NCI-H1417 (cell line): ENCODE measurements at places on chromosomes 6 and 20.

DNA sequence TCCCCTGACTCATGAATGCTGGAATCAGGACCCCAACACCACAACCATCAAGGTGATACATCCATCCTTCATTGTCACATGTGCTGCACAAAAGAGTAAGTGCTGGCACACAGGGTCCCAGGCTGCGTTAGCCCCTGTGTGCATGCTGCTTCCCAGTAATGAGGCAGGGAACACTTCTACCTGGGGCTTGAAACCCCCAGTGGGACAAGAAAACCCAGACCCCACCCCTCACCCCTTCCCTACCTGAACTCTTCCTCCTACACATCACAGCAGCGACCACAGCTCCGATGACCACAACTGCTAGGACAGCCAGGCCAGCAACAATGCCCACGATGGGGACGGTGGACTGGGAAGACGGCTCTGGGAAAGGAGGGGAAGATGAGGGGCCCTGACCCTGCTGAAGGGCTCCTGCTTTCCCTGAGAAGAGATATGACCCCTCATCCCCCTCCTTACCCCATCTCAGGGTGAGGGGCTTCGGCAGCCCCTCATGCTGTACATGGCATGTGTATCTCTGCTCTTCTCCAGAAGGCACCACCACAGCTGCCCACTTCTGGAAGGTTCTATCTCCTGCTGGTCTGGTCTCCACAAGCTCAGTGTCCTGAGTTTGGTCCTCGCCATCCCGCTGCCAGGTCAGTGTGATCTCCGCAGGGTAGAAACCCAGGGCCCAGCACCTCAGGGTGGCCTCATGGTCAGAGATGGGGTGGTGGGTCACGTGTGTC, 2.0 kb downstream of the HLA-B start:
- no peak for DNase-seq

GRCh38 chr6:149305372-149305771, 12.1 kb upstream of the TAB2 start:
- DNase-seq: no peak

- DNase-seq: peak; percentile 65
Measured at GRCh38 chr6:118565311-118565960, 17.3 kb downstream of the PLN start.

DNA sequence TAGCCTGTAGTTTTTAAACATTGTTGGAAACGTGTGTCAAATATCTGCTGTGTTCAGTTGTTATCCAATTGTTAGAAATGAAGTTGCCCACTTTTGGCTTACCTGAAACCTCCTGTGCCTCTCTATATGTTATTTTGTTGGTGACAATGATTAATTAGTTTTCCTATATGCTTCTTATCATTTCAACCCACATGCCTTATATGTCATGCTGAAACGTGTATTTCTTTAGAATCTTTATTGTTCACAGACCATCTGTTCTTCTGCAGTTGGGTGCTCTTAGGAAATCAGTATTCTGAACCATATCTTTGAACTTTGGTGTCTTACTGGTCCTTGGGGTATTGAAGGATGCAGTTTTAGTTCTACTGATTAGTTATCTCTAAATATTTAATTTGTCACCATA, 91.2 kb upstream of the SCGN start:
- no peak for DNase-seq

GRCh38 chr6:33708516-33709204, 2.8 kb downstream of the UQCC2 start:
- peak; percentile 66 for DNase-seq

DNA sequence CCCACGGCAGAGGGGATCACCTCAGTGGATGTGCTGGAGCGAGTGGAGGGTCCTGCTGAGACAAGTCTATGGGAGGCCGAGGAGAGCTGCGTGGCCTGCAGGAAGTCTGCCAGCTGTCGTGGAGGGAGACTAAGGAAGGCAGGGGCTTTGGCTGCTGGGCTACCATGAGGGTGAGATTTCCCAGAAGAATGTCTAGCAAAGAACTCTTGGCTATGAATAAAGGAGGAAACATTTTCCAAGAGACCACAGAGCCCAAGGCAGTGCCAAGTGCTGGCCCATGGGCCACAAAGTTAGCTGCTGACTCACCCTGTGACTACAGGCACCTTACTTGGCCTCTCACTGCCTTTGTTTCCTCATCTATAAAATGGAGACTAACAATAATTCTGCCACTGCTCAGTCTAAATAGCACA, 73.4 kb downstream of the PRDM1 start:
- DNase-seq: no peak

DNA sequence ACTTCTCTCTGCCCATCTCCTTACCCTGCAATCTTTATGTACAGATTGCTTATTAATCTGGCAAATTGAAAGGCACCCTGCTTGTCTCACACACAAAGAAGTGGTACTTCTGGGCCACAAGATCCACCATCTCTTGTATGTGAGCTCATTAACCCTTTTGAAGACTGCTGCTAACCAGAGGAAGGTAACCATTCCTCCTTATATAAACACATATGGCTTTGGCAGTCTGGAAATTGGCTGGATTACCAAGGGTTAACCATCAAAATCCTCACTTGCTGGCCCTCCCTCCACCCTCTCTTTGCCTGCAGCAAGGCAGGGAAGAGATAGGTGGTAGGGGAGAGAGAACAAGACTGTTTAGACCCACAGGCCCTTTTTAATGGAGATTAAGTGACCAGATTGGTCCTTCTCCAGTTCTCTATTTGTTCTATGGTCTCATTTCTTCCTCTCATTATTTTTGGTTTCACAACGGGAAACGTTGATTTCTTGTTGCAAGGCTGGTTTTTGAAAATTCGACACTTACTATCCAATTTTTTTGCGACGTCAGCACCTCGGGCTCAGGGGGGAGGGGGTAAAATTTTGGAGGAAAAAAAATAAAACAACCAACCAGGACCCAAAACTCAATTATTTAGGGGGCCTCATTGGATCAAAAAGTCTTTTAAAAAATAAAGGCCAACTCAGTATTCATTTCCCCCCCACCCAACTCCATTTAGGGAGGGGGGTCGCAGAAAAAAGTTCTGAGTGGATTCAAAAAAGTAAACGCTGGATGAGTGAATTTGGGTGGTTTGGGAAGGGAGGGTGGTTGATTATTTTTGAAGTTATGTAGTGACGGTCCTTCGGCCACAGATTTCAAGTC, 859 bp downstream of the PPP1R10 start:
- DNase-seq: peak; percentile 62

GRCh38 chr20:5691918-5692618, 58.1 kb upstream of the SHLD1 start:
- peak; percentile 92 for DNase-seq

DNA sequence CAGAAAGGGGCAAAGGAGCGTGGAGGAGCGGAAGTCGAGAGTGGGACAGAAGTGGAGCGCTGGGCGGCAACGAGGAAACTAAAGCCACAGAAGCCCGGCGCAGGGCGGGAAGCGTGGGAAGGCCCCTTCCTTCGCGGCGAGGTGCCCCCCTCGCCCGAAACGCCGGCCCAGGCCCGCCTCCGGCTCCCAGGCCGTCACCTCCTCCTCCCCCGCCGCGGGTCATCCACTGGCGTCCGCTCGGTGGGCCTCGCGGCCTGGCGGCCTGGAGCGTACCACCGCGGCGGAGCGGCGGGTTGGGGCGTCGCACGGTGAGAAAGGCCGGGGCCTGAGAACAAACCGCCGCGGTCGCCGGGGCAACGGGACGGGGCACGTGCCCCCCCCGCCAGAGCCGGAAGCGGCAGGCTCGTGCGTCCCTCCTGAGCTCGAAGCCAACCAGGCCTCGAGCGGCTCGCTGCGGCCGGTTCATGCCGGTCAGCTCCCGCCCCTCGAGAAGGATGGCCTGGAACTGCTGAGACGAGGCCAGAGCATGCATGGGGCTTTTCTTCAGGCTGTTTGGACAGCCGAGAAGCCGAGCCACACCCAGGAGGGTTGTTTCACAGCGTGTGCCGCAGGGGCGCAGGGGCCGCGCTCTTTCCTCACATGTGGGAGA, at the start of gene TCP11:
TSS of gene TCP11 (minus strand) at position 333 of the 649 bp plus-strand sequence. CDS start 469 bp downstream, outside the sequence.
- no peak for DNase-seq

- DNase-seq: no peak
Measured at GRCh38 chr6:113763876-113764275, 93.3 kb upstream of the MARCKS start.

- DNase-seq: no peak
Measured at GRCh38 chr20:60102665-60103210, 144.5 kb downstream of the CDH26 start.

DNA sequence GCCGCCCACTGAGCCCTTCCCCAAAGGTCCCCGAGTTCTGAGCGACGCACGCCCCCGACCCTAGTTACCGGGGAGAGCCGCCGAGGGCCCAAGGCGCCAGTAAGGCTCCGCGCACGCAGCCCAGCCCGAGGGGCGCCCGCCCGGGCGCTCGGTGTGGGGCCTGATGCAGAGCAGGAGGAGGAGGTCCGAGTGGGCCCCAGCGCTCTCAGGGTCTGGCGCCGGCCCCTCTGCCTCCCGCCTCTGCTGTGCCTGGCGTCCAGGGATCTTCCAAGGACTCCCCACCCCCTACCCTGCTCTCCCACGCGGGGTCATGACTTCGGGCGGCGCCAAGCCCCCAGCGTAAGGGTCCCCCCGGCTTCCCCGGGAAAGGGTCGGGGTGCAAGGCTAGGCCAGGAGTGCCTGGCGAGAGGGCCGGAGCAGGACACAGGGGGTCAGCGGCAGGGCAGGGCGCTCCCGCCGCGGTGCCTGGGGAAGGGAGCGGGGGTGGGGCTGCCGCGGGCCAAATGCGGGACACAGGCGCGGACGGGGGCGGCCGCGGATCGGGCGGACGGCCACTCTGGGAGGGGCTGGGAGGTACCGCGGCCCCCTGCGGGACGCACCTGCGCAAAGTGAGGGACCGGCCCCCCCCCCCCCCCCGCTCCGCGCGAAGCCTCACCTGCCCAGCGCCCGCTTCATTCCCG, 637 bp downstream of the ABHD12 start:
- DNase-seq: peak; percentile 90

- no peak for DNase-seq
Measured at GRCh38 chr6:77492530-77492929, 29.2 kb upstream of the HTR1B start.

- DNase-seq: no peak
Measured at GRCh38 chr6:41374618-41375590, 39.5 kb downstream of the NCR2 start.

DNA sequence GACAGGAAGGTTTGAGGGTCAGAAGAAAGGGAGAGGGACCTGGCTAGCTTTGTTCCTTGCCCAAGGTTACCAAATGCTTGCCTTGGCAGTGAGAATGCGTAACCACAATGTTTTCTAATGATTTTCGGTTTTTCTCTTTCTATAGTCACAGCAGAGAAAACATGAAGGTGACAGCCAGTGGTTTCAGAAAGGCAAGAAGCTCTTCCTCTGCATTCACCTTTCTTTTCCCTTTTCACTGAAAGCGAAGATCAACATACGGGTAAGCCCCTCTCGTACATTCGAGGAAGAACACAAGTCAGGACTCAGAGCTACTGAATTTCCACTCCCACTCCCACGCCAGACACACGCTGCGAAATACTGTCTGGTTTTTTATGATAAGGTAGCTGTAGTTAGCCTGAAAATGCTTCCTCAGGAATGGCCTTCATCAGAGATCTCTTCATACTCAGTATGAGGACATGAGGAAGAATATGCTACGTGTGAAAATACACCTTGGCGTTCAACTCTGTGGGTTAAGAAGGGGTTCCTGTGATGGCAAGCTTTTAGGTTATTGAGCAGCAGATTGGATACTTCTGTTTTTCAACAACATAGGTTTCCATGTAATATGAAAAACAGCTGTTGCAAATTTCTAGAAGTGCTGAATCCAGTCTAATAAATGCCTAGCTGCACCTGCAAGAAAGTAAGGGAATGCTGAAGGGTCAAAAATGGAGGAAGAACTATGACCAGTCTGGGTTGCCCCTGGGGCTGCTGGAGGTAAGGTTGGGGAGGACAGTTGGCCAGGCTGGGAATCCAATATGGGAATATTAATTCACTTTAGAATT, 7.4 kb upstream of the CD83 start:
- DNase-seq: no peak

- no peak for DNase-seq
Measured at GRCh38 chr20:6940048-6940447, 172.6 kb downstream of the BMP2 start.

DNA sequence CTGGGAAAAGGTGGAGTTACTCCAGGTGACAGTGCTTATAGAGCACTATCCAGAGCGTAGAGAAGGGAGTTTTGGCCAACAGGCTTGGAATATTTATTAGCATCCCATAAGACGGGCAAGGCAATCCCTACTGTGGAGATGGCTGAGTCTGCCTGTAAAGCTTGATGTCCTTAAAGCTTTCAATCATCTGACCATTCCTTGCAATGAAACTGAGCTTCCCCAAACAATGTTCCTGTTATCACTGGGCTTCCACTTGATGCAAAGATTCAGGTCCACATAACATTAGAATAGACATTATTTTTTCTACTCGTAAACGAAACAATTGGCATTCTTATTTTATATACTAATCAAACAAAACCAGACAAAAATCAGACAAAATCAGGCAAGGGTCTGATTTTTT, 48.4 kb upstream of the PIM1 start:
- DNase-seq: no peak

DNA sequence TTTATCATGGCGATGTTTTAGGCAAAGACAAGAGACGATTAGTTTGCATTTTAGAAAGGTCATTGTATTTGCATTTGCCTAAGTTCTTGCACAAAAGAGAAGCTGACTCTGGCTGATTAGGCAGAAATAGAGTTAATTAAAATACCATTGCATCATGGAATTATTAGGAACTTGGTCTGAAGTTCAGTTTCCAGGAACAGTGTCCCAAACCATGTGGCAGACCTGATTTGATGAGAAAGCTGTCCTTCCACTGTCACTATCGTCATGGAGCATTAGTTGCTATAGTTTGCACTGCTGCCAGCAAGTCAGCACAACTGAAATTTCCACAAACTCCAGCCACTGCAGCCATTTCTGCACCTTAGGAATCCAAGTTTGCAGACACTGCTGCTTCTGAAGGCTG, 24.3 kb upstream of the MCUR1 start:
- DNase-seq: no peak
